ENCODE measurements at places on chromosomes 1 and 21.
A peak's percentile ranks its signal among the peaks of the same experiment; 100 is the strongest.

- DNase-seq, result no peak
Measured at GRCh38 chr1:27628712-27629111, 6.3 kb downstream of the FGR start.

- no peak for DNase-seq
Measured at GRCh38 chr1:22340873-22341272, 110.8 kb upstream of the ZBTB40 start.

- no peak for DNase-seq
Measured at GRCh38 chr1:45018599-45019230, 6.7 kb downstream of the UROD start.

- peak; percentile 16 for DNase-seq
Measured at GRCh38 chr1:93614986-93615581, 66.6 kb downstream of the BCAR3 start.
